ENCODE measurements at places on chromosomes 1 and 21. TPM values are rescaled to one million over a fixed set of nuclear protein-coding genes. Genes with fewer than 3 reads are reported as not detected.

Gene MROH7
- 16.4 TPM for total RNA-seq

DNA sequence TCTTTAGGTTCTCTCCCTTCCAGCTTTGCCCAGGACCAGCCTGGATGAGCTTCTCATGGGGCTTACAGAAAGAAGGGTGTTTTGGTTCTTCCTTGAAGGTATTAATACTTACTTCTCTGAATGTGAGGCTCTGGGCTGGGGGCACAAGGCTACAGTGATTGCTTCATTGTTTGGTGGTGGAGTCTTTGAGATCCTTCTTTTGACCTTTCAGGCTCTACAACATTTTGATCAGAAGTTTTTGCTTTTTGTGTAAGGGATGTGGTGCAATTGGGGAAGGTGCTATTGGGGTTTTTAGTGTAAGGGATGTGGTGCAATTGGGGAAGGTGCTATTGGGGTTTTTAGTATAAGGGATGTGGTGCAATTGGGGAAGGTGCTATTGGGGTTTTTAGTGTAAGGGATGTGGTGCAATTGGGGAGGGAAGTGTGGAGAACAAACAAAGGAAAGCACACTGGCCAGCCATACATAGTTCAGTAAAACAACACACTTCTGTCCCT lies 103.6 kb upstream of the IVNS1ABP start:
- H3K27ac ChIP-seq: no peak overlapping the region
- H3K4me1 ChIP-seq: no peaks in the 10 kb centered on the region
- H3K27me3 ChIP-seq: no peaks in the 10 kb centered on the region
- H3K4me3 ChIP-seq: no peak overlapping the region

Gene REN
- not detected for total RNA-seq

DNA sequence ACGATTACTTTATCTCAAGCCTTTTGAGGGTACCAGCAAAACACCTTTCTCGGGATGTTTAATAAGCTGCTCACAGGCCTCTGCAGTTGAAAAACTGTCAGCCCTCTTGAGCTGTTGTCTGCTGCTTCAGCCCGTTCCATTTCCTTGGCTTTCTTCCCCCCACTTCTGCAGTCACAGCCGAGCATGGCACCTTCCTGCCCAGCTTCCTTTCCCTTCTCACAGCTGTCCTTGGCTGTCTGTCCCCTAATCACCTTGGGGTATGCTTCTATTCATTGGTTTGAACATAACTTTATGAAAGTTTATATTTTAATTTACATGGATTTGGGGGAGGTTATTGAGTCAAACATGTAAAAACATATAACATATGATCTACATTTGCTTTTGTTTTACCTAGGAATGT lies 6.9 kb upstream of the PROX1 start:
- no peak overlapping the region for H3K4me3 ChIP-seq
- peaks cover 68% of the 10 kb centered on the region for H3K27me3 ChIP-seq
- peaks cover 30% of the 10 kb centered on the region for H3K4me1 ChIP-seq
- no peak overlapping the region for H3K27ac ChIP-seq
- no peaks in the 10 kb centered on the region for H3K36me3 ChIP-seq

DNA sequence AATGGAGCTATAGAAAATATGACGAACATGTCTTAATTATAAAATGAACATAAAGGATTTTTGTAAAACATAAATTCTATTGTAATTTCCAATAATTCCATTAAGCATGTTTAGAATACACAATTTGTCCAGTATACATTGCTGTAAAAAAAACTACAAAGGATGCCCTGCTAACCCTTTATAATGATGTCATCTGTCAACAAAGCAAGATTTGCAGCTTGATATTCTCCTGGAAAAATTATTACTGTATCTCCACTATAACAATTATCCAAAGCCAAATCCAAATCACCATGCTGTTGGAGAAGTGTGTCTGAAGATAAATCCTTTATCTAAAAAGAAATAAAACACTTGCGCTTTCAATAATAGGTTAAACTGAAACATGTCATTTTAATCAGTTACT lies 47.6 kb downstream of the SHCBP1L start:
- no peak overlapping the region for H3K4me3 ChIP-seq
- H3K36me3 ChIP-seq: no peaks in the 10 kb centered on the region
- H3K27me3 ChIP-seq: no peaks in the 10 kb centered on the region
- H3K4me1 ChIP-seq: no peaks in the 10 kb centered on the region
- no peak for DNase-seq
- no peak overlapping the region for H3K27ac ChIP-seq

GRCh38 chr1:223870617-223871574 lies 25.1 kb upstream of the TP53BP2 start:
- H3K36me3 ChIP-seq: no peaks in the 10 kb centered on the region
- no peak overlapping the region for H3K27ac ChIP-seq
- peak; percentile 80 for DNase-seq
- no peak overlapping the region for H3K4me3 ChIP-seq
- no peaks in the 10 kb centered on the region for H3K4me1 ChIP-seq

GRCh38 chr1:171438441-171438840 lies 46.9 kb upstream of the PRRC2C start:
- no peak overlapping the region for H3K4me3 ChIP-seq
- no peaks in the 10 kb centered on the region for H3K4me1 ChIP-seq
- H3K27ac ChIP-seq: peak overlapping the region; percentile 10
- H3K27me3 ChIP-seq: no peaks in the 10 kb centered on the region

- DNase-seq: no peak
- peaks cover 50% of the 10 kb centered on the region for H3K36me3 ChIP-seq
- H3K4me3 ChIP-seq: no peak overlapping the region
- H3K27me3 ChIP-seq: no peaks in the 10 kb centered on the region
- no peak overlapping the region for H3K27ac ChIP-seq
Observed at GRCh38 chr21:37223804-37224345, 43.3 kb downstream of the VPS26C start.

DNA sequence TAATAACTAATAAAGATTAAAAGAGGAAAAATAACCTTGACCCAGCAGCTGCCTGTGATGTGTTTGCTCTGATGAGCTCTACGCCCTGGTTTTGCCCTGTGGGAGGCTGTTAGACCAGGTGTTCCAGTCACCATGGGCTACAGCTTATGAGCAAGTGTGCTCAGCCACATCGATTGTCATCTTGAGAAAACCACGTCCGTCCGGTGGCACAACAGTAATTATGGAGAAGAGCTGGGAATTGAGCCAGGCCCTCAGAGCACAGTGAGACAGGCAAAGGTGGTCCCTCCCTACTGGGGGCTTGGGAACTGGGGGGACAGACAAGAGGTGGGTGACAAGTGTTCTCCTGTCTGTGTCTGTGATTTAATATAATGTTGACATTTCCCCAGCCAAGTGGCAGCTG lies 420.5 kb downstream of the MATN1 start:
- H3K27ac ChIP-seq: no peak overlapping the region
- no peaks in the 10 kb centered on the region for H3K36me3 ChIP-seq
- H3K4me3 ChIP-seq: no peak overlapping the region
- peak; percentile 91 for DNase-seq

DNA sequence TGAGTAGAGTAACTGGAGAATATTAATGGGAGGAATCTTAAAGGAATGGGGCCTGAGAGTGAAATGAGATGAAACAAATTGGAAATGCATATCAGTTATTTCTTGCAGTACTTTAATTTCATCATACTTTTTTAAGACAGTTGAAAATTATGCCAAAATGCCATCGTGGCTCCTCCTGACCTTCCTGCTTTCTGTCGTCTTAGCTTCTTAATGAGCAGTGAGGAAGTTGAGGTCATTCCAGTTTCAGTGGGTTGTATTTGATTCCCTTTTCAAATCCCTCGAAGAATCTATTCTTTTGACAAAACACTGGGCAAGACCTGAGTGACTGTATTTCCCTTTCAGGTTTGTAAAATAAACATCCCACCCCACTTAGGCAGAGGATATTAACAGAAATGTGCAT lies 134.9 kb upstream of the MAP1LC3C start:
- H3K36me3 ChIP-seq: no peaks in the 10 kb centered on the region
- no peaks in the 10 kb centered on the region for H3K4me1 ChIP-seq
- no peak overlapping the region for H3K4me3 ChIP-seq
- no peak overlapping the region for H3K27ac ChIP-seq

GRCh38 chr1:211332830-211333229 lies 6.2 kb downstream of the TRAF5 start:
- no peak for DNase-seq
- H3K27ac ChIP-seq: no peak overlapping the region
- no peak overlapping the region for H3K4me3 ChIP-seq
- H3K4me1 ChIP-seq: peaks cover 99% of the 10 kb centered on the region
- H3K27me3 ChIP-seq: no peaks in the 10 kb centered on the region

- H3K27me3 ChIP-seq: no peaks in the 10 kb centered on the region
- H3K4me3 ChIP-seq: no peak overlapping the region
- H3K36me3 ChIP-seq: peaks cover 58% of the 10 kb centered on the region
- no peak overlapping the region for H3K27ac ChIP-seq
Observed at GRCh38 chr1:229643996-229644745, 18.1 kb downstream of the URB2 start.

GRCh38 chr1:1089731-1090423 lies 15.8 kb upstream of the RNF223 start:
- no peak overlapping the region for H3K4me3 ChIP-seq
- no peak for DNase-seq
- no peaks in the 10 kb centered on the region for H3K4me1 ChIP-seq
- H3K36me3 ChIP-seq: peaks cover 25% of the 10 kb centered on the region

DNA sequence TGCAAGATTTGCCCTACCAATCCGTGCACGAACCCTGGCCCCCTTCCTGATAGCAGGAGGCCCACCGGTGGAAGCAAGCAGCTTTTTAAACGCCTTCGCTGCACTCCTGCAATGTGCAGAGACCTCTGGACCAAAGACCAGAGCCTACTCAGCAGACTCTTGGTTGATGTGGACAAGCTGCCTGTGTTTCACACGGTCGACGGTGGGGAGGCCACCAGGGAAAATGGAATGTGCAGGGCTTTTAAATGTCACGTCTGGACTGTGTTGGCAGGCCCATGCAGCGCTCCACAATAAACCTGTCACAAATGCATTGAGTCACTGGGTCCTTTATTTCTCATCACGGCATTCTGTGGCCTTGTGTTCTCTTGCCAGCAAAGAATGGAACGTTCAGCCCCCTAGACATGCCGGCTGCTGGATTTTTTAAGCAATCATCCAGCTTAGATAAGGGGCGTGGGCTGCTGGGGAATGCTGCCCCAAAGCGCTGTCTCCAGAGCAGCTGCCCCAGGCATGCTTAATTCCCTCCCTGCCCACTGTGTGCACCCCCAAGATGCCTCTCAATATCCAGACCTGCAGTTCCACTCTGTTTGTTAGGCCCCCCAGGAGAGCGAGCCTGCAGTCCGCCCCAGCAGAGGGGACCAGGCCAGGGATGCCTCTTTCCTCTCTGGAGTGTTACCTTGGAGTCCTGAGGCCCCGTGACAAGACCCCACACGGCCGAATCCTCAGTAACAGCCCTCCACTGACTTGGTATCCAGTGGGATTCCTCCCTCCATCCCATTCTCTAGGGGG lies 71.3 kb downstream of the ATP5PO start:
- H3K4me3 ChIP-seq: no peak overlapping the region
- no peak for DNase-seq
- peaks cover 14% of the 10 kb centered on the region for H3K4me1 ChIP-seq
- no peaks in the 10 kb centered on the region for H3K27me3 ChIP-seq
- no peak overlapping the region for H3K27ac ChIP-seq

Gene GPR37L1
- 0.69 TPM for total RNA-seq

GRCh38 chr1:89724369-89725010 lies 91.6 kb downstream of the LRRC8C start:
- H3K36me3 ChIP-seq: no peaks in the 10 kb centered on the region
- peak overlapping the region; percentile 34 for H3K27ac ChIP-seq
- H3K4me3 ChIP-seq: no peak overlapping the region
- DNase-seq: no peak
- H3K27me3 ChIP-seq: no peaks in the 10 kb centered on the region

Gene KPRP
- total RNA-seq: not detected

Gene CD48
- 2.9 TPM for total RNA-seq

DNA sequence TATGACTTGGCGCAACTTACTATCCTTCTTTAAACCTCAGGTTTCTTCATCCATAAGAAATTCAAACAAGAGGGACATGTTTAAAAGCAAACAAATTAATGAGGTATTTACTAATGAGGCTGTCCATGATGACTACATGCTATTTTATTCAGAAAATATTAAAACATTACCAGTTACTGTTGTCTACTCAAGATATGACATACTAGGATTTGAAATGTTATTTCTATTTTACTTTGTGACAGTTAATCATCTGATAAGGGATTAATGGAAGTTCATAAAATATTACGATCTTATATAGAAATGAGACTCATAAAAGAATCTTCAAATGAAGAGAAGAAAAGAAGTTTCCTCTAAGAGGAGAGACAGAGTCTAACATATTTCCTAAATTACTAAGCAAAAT lies 80.1 kb downstream of the SPATA6 start:
- H3K27me3 ChIP-seq: no peaks in the 10 kb centered on the region
- H3K27ac ChIP-seq: no peak overlapping the region
- DNase-seq: no peak

- DNase-seq: no peak
- no peak overlapping the region for H3K4me3 ChIP-seq
- H3K27me3 ChIP-seq: no peaks in the 10 kb centered on the region
- no peak overlapping the region for H3K27ac ChIP-seq
- no peaks in the 10 kb centered on the region for H3K4me1 ChIP-seq
Observed at GRCh38 chr1:230292689-230293389, 133.3 kb downstream of the PGBD5 start.

Gene AIRE
- not detected for total RNA-seq

DNA sequence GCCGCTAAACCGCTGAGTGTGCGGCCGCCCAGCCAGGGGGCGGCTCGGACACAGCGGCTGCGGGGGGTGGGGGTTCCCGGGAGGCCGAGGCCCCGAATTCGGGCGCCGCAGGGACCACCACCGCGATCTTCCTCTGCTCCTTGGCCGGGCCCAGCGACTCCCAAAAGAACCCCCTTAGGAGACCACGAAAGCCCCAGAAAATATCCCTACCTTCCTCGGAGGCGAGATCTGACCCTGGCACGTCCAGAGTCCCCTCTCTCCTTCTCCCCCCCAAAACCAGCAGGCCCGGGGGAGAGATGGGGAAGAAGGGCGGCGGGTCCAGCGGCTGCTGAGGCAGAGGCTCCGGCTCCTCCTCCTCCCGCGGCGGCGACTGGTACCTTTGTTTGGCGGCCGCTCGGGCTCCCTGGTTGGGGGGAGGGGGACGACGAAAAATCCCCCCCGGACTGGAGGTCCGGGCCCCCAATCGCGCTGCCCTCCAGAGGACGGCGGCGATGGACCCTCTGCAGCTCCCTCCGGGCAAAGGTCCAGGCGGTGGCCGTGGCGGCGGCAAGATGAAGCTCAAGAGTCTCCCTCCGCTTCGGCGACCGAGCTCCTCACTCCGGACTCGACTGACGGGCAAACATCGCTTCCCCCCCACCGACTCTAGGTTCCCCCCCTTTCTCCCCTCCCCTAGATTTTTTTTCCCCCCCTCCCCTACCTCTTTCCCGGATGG lies at the start of gene ARID4B:
ARID4B (minus strand) TSS at position 621 of the 712 bp plus-strand sequence. CDS start 1,260 bp downstream, outside the sequence.
- H3K4me1 ChIP-seq: peaks cover 77% of the 10 kb centered on the region
- H3K4me3 ChIP-seq: peak within 1 kb of the TSS; percentile 81
- DNase-seq: no peak

All from esophagus muscularis mucosa (tissue), 4 donors.